ENCODE measurements at places on chromosomes 16 and 17.
A peak's percentile ranks its signal among the peaks of the same experiment; 100 is the strongest.

DNA sequence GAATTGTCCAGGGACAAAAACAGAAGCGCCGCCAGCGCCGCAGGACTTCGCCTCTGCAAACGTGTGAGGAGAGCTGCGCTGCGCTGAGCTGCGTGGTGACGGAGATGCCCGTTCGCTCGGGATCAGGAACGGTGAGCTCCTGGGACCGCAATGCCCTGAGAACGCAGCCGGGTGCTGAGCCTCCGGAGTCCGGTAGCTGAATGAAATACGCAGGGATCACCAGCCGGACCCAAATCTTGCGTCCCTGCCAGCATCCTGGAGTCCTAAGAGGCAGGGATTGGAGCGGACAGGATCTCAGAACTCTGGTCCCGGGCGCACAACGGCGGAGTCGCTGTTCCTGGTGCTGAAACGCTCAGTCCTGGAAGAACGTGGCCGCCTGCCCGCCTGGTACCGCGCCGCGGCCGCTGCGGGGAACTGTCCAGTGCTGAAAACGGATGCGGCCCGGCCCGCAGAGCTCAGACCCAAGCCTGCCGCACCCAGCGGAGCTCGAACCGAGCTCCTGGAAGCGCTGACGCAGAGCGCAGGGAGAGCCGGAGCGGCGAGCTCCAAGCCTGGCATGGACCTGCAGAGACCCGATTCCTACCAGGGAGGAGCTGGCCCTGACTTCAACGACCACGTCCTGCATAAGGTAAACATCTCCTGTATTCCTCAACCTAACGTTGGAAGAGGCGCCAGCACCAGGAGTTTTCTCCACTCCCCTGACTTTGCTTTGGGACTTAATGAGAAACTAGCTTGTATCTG is 41.5 kb downstream of the CD300LF start:
- DNase-seq = peak; percentile 93

GRCh38 chr16:14524979-14525378 is 105.1 kb downstream of the PARN start:
- no peak for DNase-seq

GRCh38 chr17:36127911-36128310 is 24.3 kb downstream of the CCL4 start:
- no peak for DNase-seq

- no peak for DNase-seq
These were observed 9.3 kb downstream of the PDZD9 start for GRCh38 chr16:21991621-21992020.

GRCh38 chr16:59369523-59369922 is 635.4 kb upstream of the GOT2 start:
- no peak for DNase-seq
